ENCODE measurements at places on chromosomes 5 and 9.

DNA sequence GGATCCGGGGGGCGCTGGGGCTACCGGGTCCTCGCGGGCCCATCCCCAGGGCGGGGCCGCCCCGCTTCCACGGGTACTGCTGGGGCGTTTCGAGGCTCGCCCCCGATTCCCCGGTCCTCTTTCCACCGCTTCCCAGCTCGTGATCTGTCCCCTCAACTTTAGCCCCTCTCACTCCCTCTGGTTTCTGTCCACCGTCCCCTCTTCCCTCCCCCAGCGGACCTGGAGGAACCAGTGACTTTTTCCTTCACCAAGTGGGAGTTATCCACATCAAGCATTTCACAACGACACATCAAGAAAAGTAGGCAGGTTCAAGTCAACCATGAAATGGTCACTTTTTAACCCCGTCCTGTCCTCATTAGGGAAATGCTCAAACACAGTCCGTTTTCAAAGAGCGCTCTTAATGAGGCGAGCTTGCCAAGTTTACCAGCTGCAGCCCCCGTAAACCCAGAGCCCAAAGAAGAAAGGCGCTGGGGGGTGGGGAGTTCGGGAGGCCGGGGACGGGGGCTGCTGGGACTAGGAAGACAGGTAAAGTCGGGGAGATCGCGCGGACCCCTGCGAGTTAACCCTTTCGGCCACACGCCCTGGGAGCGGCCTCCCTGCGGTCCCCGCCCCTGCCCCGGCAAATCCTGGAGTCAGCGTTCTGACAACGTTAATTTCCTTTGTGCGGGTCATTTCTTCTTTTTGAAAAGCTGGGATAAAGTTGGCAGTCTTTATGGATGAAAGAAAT lies 2.1 kb upstream of the NFIB start:
- DNase-seq = no peak

DNA sequence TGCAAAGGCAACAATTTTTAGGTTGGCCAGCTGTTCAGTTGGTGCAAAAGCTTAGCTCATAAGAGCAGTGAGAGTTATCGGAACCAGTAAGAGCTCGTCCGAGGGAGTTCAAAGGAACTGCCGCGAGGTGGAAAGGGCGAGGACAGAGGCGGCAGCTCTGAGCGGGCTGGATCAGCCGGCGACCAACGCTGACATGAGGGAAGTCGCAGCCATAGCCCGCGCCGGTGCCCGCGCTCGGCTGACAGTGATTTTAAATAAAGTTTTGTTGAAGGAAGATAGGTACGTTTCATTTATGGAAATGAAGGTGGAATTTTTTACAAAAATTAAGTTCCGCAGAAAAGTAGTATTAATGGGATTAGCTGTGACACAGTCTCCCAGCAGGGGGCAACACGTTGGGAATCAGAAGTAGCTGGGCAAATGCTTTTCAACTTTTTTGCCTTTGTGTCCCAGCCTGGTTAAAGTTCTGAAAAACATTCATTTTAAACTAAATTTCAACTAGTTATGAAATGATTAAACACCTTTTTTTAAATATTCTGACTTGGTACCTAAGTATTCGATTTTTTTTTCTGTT lies 43.2 kb downstream of the FBXO4 start:
- DNase-seq = no peak

GRCh38 chr9:130138791-130139190 lies 33.4 kb upstream of the NCS1 start:
- DNase-seq = no peak

GRCh38 chr5:159947708-159948358 lies 31.6 kb downstream of the ADRA1B start:
- DNase-seq = no peak

DNA sequence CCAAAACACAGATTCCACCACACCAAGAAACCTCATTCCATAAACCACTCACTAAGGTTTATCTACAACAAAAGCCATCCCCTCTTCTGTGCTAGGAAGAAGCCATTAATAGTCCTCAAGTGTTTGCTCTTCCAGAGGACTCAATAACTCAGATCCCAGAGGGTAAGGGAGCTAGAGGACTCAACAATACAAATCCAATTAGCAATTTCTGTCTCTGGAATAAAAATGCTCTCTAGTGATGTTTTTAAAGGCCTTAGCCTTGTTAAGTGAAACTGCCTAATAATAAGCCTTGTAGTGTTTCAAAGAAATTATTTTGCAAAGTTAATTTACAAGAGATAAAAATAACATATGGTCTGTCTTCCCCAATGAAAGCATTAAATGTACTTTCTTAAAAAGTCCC lies 942.4 kb downstream of the CDH12 start:
- DNase-seq = no peak

GRCh38 chr5:132410451-132411303 lies 41.2 kb downstream of the SLC22A5 start:
- DNase-seq = peak; percentile 75

DNA sequence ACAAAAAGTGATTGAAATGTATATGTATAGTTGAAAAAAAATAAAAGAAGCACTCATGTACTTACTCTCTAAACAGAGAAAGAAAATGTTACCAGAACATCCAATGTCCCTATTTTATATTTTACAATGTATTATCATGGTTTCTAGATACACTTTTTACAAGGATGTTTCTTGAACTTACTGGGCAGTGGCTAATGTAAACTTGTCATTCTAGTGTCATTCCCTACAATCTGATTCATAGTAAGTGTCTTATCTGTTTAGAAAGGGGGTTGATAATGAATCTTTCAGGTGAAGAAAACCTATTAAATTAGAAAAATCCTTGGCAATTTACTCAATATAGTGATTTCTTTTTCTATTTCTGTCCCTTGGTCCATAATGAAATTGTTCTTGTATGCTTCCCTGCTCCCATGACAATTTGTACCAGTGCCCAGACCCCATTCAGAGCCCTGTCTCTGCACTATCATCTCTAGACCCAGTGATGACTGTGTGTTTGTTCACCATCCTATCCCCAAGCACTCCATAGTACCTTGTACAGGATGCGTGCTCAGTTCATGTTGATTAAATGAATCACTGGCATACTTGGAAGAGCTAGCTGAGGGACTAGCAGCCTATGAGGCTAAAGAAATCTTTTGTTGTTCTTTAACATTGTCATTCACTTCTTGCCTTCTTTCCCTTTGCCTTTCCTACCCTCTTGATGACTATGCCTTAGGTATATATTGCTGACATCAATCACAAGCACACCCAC lies 101.2 kb downstream of the HMHB1 start:
- DNase-seq = no peak

- DNase-seq = no peak
Measured at GRCh38 chr5:54304040-54304439, 6.3 kb downstream of the ARL15 start.

DNA sequence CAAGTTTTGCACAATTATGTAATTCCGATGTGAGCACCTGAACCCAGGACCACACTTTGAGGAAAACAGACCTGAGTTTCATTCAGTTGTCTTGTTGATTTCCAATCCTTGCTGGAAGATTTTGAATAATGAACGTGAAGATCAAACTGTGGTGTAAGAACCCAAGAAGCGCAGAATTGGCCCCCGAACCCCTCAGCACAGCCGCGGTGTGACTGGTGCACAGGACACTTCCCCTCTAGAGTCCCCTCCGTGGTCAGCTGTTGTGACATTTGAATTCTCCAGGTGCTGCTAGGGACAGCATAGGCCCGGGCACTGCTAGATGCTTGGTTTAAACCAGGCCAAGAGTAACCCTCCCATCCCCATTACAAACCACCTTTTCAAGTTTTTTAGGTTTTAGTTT lies 1.7 kb downstream of the BRD3OS start:
- DNase-seq = no peak
